Dermis lymphatic vessel endothelial cell (primary cell): ENCODE measurements at places on chromosomes 3 and 15. TPM values are rescaled to one million over a fixed set of nuclear protein-coding genes. Genes with fewer than 3 reads are reported as not detected.

Gene CFAP100
- total RNA-seq: not detected in 2 replicates

Gene COMMD4
- 80.5 and 86.0 TPM in 2 replicates for total RNA-seq

Gene ACSBG1
- not detected in 2 replicates for total RNA-seq

Gene KIF23
- total RNA-seq: 4.9 and 5.3 TPM in 2 replicates

Gene DLL4
- total RNA-seq: 84.2 and 99.3 TPM in 2 replicates

Gene C2CD4A
- 1.4 and 2.3 TPM in 2 replicates for total RNA-seq

Gene MESP2
- not detected in 2 replicates for total RNA-seq

Gene CTXN2
- total RNA-seq: not detected in 2 replicates

Gene ZNF662
- total RNA-seq: 0.33 and 2.1 TPM in 2 replicates

Gene SLC6A1
- not detected in 2 replicates for total RNA-seq

Gene VEPH1
- 0.86 and 2.8 TPM in 2 replicates for total RNA-seq

Gene RARB
- 0.43 and 1.4 TPM in 2 replicates for total RNA-seq

Gene TRPM1
- 0.11 TPM in 1 of 2 replicates, not detected in the other for total RNA-seq
